IMR-90 (cell line): ENCODE measurements at places on chromosomes 1 and 21. TPM values are rescaled to one million over a fixed set of nuclear protein-coding genes. Genes with fewer than 3 reads are reported as not detected.

DNA sequence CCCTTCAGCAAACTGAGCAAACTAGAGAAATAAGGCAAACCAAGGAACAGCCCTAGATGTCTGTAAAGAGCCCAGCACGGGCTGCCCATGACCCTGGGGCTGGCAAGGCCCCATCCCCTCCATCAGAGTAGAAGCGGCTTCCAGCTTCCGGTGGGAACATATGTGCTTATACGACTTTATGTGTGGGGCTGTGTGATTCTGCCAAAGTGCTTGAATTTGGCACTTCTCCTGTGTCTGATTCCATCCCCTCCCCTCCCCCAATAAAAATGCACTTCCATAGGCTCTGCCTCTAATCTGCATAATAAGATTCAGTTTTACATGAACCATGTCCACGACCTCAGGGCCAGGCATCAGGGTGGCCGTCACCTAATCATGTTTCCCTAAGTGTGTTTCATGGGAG lies 236.6 kb downstream of the DSCAM start:
- H3K36me3 ChIP-seq, result no peaks in the 10 kb centered on the region
- H3K4me1 ChIP-seq, result no peaks in the 10 kb centered on the region
- H3K27ac ChIP-seq, result no peak overlapping the region
- DNase-seq, result no peak

DNA sequence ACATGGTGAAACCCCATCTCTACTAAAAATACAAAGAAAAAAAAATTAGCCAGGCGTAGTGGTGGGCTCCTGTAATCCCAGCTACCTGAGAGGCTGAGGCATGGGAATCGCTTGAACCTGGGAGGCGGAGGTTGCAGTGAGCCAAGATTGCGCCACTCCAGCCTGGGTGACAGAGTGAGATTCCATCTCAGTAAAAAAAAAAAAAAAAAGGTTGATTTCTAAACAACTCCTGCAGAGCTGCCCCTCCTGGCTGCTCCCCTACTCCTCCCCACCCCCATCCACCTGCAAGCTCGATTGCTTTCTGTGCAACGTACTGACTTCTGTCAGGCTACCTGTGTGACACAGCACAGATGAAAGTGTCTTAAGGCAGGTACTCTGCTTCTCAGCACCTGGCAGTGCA lies 13.3 kb downstream of the ETV3L start:
- no peak overlapping the region for H3K27ac ChIP-seq
- H3K36me3 ChIP-seq, result no peaks in the 10 kb centered on the region
- DNase-seq, result no peak
- H3K27me3 ChIP-seq, result peaks cover 11% of the 10 kb centered on the region

- H3K27ac ChIP-seq, result no peak overlapping the region
- no peak for DNase-seq
- H3K4me3 ChIP-seq, result no peak overlapping the region
- H3K36me3 ChIP-seq, result no peaks in the 10 kb centered on the region
- no peaks in the 10 kb centered on the region for H3K4me1 ChIP-seq
Measured at GRCh38 chr1:169623132-169623926, 6.6 kb downstream of the SELP start.

DNA sequence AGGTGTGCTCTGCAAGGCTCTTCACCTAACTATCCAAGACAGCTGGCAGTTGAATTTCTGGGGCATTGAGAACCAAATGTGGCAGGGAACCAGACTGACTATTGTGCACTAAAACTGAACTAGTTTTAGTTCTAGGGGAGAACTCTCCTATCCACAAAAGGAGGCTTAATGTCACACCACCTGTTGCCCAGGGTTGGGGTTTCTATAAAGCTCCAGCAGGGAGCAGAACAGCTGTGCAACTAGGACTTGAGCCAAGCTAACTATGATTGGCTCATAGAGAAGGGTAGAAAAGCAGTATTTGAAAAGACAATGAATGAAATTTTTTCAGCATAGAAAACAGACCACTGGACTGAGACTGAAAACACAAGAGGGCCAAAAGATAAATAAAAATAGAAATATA lies 53.3 kb upstream of the FGGY start:
- H3K4me1 ChIP-seq, result no peaks in the 10 kb centered on the region
- no peaks in the 10 kb centered on the region for H3K27me3 ChIP-seq
- no peak overlapping the region for H3K4me3 ChIP-seq
- H3K36me3 ChIP-seq, result no peaks in the 10 kb centered on the region
- no peak for DNase-seq

GRCh38 chr1:181397845-181398244 lies 85.5 kb upstream of the CACNA1E start:
- H3K36me3 ChIP-seq, result no peaks in the 10 kb centered on the region
- H3K4me1 ChIP-seq, result no peaks in the 10 kb centered on the region
- DNase-seq, result no peak
- no peaks in the 10 kb centered on the region for H3K27me3 ChIP-seq
- no peak overlapping the region for H3K27ac ChIP-seq

DNA sequence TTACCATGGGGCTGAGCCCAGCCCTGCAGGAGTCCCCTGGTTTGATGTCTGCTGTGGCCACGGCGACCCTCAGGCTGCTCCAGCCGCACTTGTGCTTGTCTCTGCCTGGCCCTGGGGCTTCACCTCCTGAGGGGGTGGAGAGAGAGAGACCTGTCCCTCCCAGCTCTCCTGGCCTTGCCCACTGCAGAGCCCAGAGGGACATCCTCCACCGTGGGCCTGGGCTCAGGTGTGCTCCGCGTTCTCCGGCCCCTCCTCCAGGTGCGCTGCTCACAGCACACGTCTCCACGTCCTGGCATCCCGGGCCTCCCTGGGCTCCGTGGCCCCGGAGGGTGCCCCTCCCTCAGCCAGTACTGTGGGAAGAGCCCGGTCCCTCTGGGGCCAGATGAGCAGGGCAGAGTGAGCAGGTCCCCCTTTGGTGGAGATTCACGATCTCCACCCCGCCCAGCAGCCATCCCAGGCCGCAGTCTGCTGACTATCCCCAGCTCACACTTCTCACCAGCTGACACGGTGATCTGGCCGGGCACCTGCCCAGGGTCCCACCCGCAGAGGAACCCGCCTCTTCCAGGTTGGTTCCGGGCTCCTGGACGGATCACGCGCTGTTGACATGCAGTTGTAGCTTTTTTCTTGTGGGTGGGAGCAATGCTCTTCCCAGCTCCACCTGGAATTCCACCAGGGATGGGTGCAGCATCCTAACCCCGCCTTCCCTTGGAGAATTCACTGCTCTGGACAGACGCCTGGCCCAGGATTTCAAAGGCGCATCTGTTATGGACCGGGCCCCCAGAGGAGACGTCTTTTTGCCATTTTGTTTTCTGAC lies 41.8 kb upstream of the POFUT2 start:
- no peaks in the 10 kb centered on the region for H3K27me3 ChIP-seq
- peaks cover 46% of the 10 kb centered on the region for H3K4me1 ChIP-seq
- no peak overlapping the region for H3K4me3 ChIP-seq
- H3K27ac ChIP-seq, result peak overlapping the region; percentile 75
- DNase-seq, result no peak
- no peaks in the 10 kb centered on the region for H3K36me3 ChIP-seq

DNA sequence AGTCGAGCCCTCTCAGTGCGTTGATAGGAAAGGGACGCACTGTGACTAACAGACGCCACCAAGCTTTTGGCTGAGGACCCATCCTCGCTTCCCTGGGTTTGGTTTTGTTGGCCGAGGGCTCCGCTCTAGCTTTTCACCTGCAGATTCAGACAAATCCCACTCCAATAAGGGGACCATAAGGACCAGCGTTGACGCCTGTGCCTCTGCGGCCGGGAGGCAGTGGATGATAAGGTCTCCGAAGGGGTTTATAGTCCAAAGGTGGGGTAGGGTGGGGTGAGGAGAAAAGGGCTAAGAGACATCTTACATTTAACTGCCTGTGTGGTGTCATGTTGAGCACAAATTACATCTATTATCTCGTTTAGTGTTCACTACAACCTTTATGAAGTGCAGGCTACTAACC lies 760 bp downstream of the PEX14 start:
- H3K36me3 ChIP-seq, result no peaks in the 10 kb centered on the region; the same call in 1 of the 2 replicates
- peak overlapping the region; percentile 79 for H3K27ac ChIP-seq
- H3K4me3 ChIP-seq, result peak overlapping the region; percentile 94

DNA sequence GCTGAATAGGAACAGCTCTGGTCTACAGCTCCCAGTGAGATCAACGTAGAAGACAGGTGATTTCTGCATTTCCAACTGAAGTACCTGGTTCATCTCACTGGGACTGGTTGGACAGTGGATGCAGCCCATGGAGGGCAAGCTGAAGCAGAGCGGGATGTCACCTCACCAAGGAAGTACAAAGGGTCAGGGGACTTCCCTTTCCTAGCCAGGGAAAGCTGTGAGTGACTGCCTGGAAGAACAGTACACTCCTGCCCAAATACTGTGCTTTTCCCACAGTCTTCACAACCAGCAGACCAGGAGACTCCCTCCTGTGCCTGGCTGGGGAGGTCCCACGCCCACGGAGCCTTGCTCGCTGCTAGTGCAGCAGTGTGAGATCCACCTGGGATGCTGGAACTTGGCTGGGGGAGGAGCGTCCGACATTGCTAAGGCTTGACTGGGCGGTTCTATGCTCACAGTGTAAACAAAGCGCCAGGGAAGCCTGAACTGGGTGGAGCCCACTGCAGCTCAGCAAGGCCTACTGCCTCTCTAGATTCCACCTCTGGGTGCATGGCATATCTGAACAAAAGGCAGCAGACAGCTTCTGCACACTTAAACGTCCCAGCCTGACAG lies 14.7 kb downstream of the CR1L start:
- DNase-seq, result no peak
- no peak overlapping the region for H3K27ac ChIP-seq
- no peaks in the 10 kb centered on the region for H3K4me1 ChIP-seq
- no peak overlapping the region for H3K4me3 ChIP-seq

- DNase-seq, result peak; percentile 33
- peaks cover 32% of the 10 kb centered on the region for H3K36me3 ChIP-seq
- peaks cover 2% of the 10 kb centered on the region; the same call in 1 of the 2 replicates for H3K4me1 ChIP-seq
- H3K4me3 ChIP-seq, result no peak overlapping the region
Measured at GRCh38 chr1:206435445-206435844, 34.8 kb upstream of the IKBKE start.

- H3K36me3 ChIP-seq, result no peaks in the 10 kb centered on the region
- H3K4me3 ChIP-seq, result no peak overlapping the region
- H3K4me1 ChIP-seq, result peaks cover 39% of the 10 kb centered on the region
- no peak for DNase-seq
Measured at GRCh38 chr21:45976701-45977311, 4.8 kb upstream of the COL6A1 start.

GRCh38 chr1:176691251-176692228 lies 228.6 kb downstream of the PAPPA2 start:
- H3K4me1 ChIP-seq, result no peaks in the 10 kb centered on the region
- H3K27me3 ChIP-seq, result no peaks in the 10 kb centered on the region
- no peaks in the 10 kb centered on the region for H3K36me3 ChIP-seq
- no peak overlapping the region for H3K27ac ChIP-seq

DNA sequence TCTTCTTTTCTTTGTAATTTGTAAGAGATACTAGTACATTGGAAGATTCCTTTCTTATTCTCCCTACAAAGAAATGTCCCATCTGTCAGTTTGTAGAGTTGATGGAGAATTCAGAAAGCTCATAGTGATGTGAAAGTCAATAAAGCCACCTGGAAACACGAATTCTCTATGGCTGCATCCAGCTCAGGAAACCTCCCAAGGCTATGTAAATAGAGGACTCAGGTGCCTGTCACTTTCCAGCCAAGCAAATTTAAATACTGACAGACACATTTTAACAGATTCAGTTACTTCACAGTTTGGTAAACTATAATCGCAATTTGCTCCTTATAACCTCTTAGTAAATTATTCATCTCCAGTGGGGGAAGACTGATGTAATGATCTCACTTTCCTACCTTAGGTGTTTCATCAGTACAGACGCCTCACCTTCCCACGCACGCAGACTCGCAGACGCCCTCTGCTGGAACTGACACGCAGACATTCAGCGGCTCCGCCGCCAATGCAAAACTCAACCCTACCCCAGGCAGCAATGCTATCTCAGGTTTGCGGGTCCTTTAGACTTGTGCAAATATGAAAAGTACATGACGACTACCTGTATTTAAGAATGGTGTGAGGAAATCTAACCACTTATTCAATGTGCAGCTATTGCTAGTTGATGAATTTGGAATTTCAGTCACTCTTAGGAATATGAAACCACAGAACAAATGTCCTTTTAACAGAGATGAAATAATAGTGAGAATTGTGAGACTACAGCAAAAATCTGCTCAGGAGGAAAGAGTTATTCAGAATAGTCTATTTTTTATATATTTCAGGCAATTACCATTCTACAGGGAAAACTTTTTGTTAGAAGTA lies 60.6 kb downstream of the PTPRC start:
- H3K4me1 ChIP-seq, result no peaks in the 10 kb centered on the region
- DNase-seq, result peak; percentile 28
- H3K27me3 ChIP-seq, result no peaks in the 10 kb centered on the region
- no peak overlapping the region for H3K27ac ChIP-seq

GRCh38 chr1:31671147-31671546 lies 26.5 kb upstream of the PEF1 start:
- H3K4me1 ChIP-seq, result peaks cover 12% of the 10 kb centered on the region
- H3K4me3 ChIP-seq, result no peak overlapping the region
- H3K27ac ChIP-seq, result no peak overlapping the region
- H3K27me3 ChIP-seq, result no peaks in the 10 kb centered on the region

- H3K27ac ChIP-seq, result peak overlapping the region; percentile 91
- peaks cover 17% of the 10 kb centered on the region for H3K36me3 ChIP-seq
- H3K27me3 ChIP-seq, result no peaks in the 10 kb centered on the region
- peaks cover 8% of the 10 kb centered on the region for H3K4me1 ChIP-seq
- DNase-seq, result peak; percentile 39
Measured at GRCh38 chr1:58785442-58786058, 1.7 kb upstream of the JUN start.

DNA sequence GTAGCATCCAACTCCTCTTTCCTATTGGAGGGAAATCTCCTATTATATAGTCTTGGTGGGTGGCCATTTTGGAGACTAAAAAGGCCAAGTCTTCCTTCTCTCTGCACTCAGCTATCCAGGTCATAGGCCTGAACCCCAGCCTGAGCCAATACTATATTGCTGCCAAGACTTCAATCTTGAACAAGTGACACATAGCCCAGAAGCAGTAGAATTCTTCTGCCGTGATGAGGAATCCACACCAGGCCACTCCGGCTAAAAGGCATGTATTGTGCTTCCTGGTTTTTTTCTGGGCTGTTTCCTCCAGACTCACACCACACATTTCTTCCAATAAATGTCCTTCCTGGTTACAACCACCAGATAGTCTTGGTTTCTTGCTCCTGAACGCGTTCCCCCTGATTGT lies 43.0 kb downstream of the ATF3 start:
- no peaks in the 10 kb centered on the region for H3K27me3 ChIP-seq
- DNase-seq, result peak; percentile 70
- peak overlapping the region; percentile 51; the same call in 1 of the 2 replicates for H3K27ac ChIP-seq
- H3K4me3 ChIP-seq, result no peak overlapping the region
- peaks cover 13% of the 10 kb centered on the region for H3K4me1 ChIP-seq

- H3K36me3 ChIP-seq, result no peaks in the 10 kb centered on the region
- H3K27me3 ChIP-seq, result peaks cover 5% of the 10 kb centered on the region; the same call in 1 of the 2 replicates
- peaks cover 2% of the 10 kb centered on the region for H3K4me1 ChIP-seq
- no peak for DNase-seq
Measured at GRCh38 chr1:232872738-232873137, 67.5 kb downstream of the MAP10 start.

Gene LHX8
- total RNA-seq, result not detected in 2 replicates

Gene PLEKHO1
- 51.4 and 53.3 TPM in 2 replicates for total RNA-seq

Gene ACADM
- total RNA-seq, result 8.6 and 21.9 TPM in 2 replicates

Gene TCEA3
- 3.0 and 3.3 TPM in 2 replicates for total RNA-seq
